Body of pancreas (tissue), 4 donors: ENCODE measurements at places on chromosomes 3 and 15.

DNA sequence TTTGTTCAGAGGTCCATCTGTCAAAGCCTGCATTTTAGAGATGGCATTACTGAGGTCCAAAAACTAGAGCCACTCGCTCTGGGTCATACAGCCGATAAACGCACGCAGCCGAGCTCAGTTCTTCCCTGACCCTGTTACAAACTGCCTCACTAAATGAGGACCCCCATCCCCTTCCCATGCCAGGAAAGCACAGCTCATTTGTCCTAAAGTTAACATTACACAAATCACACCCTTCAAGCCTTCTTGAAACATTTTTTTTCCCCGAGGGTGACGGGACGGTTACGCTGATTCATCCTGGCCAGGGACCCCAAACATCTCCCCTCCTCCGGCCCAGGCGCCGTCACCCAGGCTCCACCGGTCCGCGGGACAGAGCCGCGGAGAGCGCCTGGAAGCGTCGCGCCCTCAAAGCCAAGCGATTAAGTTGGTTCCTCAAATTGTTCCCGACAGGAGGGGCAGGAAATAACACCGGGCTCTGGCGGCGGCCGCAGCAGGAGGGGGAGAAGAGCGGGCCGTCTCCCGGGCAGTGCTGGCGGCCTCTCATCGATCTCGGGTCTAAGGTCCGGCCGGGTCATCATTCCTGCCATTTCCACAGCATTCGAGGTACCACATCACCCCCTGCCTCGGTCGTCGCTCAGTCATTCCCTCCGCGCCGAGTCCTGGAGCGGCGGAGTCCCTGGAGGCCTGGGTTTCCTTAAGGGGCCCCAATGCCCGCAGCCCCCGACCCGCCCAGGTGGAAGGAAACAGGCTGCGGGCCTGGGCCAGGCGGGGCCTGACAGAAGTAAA is 619 bp upstream of the CMTM8 start:
- DNase-seq = peak; percentile 72

DNA sequence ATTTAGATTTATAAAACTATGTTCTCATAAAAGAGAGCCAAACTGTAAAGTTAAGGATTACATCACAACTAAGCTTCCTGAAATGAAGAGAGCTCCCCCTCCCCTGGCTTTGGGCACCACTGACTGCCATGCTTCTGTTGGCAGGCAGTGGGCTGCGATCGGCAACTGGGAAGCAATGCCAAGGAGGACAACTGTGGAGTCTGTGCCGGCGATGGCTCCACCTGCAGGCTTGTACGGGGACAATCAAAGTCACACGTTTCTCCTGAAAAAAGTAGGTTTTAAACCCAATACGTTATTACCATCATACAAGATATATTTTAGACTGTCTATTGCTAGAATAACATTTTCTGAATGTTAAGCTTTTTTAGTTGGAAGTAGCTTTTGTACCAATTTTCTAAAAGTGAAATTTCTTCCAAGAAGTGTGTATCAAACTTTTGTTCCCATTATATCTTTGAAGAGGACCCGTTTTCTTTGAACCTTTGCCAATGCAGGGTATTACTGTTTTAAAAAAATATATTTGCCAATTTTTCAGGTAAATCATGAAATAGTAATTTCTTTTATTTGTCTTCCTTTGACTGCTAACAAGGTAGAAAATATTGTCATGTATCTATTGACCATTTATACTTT is 184.1 kb downstream of the ADAMTSL3 start:
- DNase-seq = peak; percentile 62

DNA sequence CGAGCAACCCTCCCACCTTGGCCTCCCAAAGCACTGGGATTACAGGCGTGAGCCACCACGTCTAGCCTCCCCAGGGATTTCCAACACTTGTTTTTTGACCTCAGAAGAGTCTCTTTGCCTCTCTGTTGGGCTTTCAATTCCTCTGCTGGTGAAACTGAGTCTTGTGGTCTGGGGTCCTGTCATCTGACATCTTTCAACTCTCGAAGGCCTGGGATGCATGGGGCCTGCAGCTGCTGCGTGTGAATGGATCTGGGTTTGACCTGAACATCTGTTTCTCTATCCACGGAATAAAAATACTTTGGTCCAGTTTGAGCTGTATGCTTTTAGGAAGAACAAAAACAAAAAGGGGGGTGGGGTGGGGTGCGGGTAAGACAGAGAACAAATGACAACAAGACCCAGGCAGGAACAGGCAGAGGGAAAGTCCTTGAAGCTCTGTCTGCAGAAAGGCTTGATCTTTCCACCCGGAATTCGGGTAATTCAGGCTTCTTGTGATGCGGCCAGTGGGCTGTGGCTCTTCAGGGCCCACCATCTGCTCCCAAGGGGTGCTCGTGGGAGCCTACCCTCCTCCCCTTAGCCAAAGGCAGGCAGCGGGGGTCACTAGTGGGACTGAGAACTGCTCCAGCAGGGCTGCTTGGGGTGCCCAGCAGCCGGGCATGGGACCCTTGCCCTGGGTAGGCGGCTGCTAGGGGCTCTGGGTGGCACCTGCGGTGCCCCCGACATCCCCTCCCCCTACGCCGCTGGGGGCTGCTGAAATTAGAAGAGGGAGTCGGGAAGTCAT is 71.5 kb downstream of the SLC12A8 start:
- DNase-seq = no peak

- no peak for DNase-seq
Measured at GRCh38 chr15:30984542-30984941, 6.9 kb downstream of the MTMR10 start.

DNA sequence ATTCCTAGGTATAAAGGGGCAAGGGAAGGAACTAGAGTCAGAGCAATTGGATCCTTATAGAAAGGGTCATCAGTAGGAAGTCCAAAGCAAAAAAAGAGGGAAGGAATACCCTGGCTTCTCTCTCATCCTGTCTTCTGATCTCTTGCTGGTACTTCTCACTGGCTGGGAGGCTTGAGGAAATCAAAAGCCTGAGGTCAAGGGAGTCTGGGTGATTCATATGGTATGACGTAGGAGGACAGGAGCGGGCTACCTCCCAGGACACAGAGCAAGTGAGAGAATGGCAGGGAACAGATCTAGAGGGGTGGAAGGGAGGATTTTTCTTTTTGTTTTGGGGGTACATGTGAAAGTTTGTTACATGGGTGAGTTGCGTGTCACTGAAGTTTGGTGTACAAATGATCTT is 76.0 kb downstream of the CFAP20DC start:
- no peak for DNase-seq

- DNase-seq = no peak
Measured at GRCh38 chr15:59332009-59332408, 40.7 kb downstream of the MYO1E start.

DNA sequence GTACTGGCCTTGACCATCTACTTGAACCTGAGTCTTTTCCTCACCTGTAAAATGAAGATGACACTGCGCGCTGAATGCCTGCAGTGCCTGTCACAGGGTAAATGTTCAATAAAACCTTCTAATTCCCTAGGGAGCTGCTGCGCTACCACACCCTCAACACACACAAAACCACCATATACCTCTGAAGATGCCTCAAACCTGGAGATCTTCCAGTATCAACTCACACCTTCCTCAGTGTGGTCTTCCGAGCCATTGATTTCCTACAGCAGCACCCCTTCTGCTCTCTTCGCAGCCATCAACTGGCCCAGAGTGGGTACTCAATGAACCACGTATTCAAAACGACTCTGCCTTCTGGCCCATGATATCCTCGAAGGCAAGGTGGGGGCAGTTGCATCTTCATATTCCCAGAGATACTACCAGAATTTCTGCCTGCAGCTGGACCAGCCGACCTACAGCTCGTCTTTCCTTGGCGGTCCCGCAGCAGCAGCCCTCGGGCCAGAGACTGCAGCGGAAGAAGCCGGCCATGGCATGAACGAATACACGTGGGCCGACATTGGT is 695 bp downstream of the RPL32 start:
- DNase-seq = peak; percentile 37

DNA sequence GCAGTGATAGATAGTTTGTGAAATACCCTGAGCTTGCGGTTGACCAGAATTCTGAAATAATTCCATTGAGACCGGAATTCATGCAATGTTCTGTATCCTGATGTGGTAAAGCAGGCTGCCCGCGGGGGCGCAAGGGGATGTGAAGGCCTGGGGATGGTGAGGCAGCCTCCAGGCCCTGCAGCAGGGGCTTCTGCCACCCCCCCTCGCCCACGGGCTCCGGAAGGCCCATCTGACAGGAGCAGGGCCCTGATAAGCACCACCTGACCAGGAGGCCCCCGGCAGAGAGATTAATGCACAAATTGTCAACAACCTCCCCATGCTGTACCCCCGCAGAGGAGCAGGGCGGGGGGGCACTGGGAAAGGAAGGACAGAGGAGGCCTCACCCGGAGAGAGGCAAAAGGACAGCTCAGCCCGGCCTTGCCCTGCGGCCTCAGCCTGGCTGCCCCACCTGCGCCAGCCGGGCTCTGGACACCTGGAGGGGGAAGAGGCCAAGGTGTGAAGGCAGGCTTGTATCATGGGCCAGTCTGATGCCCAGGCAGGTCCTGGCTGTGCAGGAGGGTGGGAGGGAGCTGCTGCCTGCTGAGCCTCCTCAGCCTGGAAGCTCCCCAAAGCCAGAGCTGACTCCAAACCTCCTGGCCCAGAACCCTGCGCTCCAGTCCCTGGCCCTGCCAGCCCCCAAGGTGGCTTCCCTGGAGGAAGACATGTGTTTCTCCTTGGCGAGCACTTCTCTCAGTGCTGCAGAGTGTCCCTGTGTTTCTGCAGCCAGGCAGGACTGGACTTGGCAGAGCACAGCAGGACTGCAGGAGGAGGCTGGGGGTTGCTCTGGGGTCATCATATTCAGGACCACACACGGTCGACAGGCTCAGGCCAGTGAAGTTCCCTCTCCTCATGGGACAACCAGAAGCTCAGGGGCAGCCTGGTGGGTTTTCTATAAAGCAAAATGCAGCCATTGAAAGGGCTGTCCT is 46.5 kb downstream of the RPN1 start:
- no peak for DNase-seq

- peak; percentile 65 for DNase-seq
Measured at GRCh38 chr15:80977627-80978036, 12.0 kb downstream of the MESD start.

GRCh38 chr3:110575702-110576101 is 495.9 kb upstream of the NECTIN3 start:
- no peak for DNase-seq

- no peak for DNase-seq
Measured at GRCh38 chr3:151268267-151269235, 9.8 kb downstream of the P2RY14 start.

DNA sequence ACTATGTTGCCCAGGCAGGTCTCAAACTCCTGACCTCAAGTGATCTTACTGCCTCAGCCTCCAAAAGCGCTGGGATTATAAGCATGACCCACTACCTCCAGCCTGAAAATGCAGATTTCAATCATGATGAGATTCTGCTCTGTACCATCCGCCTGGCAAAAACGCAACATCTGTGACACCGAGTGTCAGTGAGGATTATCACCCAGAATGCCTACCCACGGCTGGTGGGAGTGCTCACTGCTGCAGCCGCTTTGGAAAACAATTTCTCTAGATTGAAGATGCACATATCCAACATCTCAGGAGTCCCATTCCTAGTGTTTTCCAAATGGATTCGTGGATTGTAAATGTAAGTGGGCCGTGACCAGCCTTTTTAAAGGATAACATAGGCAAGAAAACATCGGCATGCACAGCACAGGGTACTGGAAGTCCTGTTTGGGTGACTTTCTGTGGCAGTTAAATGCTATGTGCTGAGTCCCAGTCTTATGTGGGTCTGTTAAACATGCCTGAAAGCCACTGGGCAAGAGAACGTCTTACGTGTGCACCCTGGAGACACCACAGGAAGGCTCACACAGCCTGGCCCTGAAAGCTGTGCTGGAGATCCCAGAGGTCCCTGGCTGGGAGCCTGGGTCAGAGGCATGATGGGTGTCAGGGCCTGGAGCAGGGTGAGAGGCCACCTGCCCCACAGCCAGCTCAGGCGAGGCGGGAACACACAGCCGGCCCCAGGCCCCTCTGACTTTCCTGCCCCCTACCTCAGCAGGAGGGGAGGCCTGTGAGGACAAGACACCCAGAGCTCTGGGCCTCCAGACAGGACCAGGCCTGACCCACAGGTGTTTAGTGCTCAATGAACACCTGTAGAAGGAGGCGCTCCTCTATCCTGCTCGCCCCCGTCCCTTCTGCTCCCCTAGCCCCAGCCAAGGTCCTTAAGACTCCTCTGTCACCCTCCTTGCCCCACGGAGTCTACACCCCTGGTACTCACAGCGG is 918 bp downstream of the PRSS50 start:
- no peak for DNase-seq

- DNase-seq = no peak
Measured at GRCh38 chr3:147661916-147662315, 252.8 kb downstream of the ZIC1 start.

DNA sequence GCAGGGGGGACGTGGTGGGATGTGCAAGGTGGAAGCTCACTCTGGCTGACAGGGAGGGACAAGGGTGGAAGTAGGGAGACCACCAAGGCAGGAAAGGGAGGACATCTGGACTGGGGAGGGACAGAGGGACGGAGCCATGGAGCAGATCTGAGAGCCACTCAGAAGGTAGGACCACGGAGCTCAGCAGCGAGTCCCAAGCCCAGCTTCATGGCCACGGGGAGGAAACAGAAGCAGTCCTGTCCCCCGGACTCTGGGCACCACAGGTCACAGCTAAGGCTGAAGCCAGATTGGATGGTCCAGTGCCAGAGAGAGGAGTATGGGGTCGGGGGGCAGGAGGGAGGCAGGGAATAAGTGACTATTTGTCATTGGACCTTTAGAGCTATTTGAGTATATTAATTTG is 220.1 kb downstream of the TBC1D2B start:
- DNase-seq = no peak

- DNase-seq = peak; percentile 7
Measured at GRCh38 chr3:66582721-66583423, 82.0 kb upstream of the LRIG1 start.

GRCh38 chr15:85282504-85283115 is 97.8 kb upstream of the AKAP13 start:
- peak; percentile 36 for DNase-seq

- DNase-seq = no peak
Measured at GRCh38 chr15:74185710-74186348, 12.3 kb downstream of the ISLR start.

DNA sequence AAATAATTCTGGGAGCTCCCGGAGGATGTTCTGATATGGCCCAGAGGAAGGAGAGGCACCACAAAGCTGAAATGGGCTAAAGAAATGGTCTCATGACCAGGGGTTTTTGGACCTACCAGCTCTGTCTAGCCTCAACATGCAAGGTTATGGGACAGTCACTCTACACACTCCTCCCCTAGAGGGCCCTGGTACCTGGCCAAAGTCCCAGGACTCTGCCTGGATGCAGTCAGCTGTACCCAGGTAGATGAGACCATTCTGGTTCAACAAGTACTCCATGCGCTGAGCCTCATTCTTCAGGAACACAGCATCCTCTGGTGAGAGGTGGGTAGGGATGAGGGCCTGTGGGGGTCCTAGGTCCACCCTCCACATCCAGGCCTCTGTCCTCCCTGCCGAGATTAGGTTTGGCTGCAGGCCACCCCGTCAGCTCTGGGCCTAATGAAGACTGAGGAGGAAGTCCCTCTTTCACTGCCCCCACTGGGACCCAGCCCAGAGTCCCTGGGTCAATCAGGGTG is 9.5 kb downstream of the EPB42 start:
- no peak for DNase-seq

DNA sequence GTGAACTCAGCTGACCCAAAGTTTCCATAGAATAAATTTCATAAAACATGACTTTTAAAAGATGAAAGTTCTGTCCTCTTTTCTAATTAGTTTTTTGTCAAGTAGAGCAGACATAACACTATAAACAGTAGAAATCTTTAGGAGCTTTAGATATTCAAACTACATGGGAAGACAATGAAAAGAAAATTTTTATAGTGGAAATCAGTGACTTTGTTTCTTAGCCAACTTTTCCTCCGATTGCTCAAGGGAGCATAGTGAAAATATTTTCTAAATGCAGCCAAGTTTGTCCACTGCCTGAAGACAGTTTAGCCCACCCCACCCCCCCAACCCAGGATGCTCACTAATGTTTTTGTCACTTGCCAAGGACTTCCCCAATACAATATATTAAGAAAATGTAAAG is 114.9 kb downstream of the PLD1 start:
- no peak for DNase-seq
